ENCODE measurements at places on chromosomes 1 and 21. TPM values are rescaled to one million over a fixed set of nuclear protein-coding genes. Genes with fewer than 3 reads are reported as not detected.

DNA sequence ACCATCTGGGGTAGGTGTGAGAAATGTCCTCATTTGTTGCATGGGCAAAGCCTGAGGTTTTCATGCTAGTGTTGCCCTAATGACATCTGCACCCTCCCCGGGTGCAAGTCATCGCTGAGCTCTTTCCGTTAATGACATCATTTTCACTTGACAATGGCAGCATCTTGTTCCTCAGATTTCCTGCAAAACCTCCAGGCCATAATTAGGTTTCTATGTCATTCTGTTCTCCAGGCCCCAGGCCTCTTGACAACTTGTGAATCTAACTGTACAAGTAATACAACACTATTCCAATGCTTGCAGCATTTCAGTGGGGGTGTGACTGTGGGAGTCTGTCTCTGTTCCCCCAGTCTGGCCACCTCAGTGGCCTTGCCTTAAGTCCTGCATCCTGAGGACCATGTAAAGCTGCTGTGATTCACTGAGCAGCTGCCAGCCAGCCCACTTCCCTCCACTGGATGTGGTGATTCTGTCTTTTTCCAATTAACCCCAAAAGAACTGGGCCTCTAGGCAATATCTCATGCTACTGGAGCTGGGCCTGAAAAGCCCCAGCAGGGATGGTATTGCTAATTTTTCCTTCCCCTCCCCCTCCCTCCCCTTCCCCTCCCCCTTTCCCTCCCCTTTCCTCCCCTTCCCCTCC, 22.8 kb downstream of the RAB7B start:
- DNase-seq, result peak; percentile 38
- no peak overlapping the region for H3K4me3 ChIP-seq
- no peak overlapping the region for H3K27ac ChIP-seq
- no peaks in the 10 kb centered on the region for H3K4me1 ChIP-seq
- no peaks in the 10 kb centered on the region for H3K27me3 ChIP-seq

DNA sequence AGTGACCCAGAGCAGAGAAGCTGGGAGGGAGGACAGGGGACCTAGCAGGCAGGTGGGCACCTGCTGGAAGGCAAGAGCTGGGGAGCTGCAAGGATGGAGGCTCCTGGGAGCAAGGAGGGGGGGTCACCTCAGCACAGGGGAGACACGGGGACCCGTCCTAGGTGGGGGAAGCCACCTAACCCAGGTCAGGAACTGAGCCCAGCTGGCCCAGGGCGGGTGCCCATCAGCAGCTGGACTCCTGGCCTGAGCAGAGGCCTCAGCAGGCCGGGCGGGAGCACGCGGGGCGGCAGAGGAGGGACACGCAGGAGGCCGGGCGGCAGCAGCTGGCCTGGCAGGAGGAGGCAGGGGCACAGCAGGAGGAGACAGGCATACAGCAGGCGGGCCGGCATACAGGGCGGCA, 949 bp downstream of the KRTAP10-1 start:
- H3K4me3 ChIP-seq, result no peak overlapping the region
- H3K27ac ChIP-seq, result no peak overlapping the region
- H3K27me3 ChIP-seq, result peaks cover 17% of the 10 kb centered on the region

DNA sequence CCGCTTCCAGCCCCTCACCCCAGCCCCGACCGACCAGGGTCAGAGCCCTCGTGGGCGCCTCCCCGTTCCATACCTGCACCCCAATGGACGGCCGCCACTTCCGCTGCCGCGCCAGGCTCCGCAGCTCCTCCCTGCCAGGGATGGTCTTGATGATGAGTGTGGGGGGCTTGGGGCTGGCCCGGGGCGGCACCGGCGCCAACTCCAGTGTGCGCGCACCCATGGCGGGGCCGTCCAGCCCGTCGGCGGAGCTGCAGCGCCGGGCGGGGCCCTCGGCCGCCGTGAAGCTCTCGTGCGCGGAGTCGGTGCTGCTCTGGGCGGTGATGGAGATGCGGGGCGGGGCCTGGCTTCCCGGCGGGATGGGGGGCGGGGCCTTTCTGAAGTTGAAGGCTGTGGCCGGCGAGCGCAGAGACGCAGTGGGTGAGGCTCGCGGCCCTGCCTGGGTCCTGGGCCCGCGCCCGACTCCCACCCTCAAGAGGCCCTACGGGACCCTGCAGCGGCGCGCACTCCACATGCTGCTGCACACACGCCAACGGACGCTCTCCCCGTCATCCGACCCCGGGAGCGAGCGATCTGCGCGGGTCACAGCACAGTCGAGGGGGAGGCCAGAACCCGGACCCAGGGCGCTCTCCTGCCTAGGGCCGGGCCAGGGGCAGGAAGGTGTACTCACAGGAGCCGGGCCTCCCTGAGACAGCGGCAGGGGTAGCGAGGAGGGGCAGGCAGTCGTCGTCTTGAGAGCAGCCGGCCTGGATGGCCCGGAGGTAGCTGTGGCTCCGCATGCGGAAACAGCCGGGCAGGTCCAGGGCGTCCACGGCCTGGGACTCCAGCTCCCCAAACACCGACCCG, 26.1 kb upstream of the SMIM12 start:
- H3K36me3 ChIP-seq, result no peaks in the 10 kb centered on the region
- H3K27ac ChIP-seq, result no peak overlapping the region
- no peak for DNase-seq
- no peak overlapping the region for H3K4me3 ChIP-seq
- no peaks in the 10 kb centered on the region for H3K27me3 ChIP-seq

- H3K36me3 ChIP-seq, result 0 out of 2 replicates have a peak, but pooled peaks cover 4% of the 10 kb centered on the region
- H3K27me3 ChIP-seq, result no peaks in the 10 kb centered on the region
- H3K27ac ChIP-seq, result no peak overlapping the region
- H3K4me3 ChIP-seq, result no peak overlapping the region
These were observed 28.9 kb downstream of the OBSCN start for GRCh38 chr1:228236744-228237143.

DNA sequence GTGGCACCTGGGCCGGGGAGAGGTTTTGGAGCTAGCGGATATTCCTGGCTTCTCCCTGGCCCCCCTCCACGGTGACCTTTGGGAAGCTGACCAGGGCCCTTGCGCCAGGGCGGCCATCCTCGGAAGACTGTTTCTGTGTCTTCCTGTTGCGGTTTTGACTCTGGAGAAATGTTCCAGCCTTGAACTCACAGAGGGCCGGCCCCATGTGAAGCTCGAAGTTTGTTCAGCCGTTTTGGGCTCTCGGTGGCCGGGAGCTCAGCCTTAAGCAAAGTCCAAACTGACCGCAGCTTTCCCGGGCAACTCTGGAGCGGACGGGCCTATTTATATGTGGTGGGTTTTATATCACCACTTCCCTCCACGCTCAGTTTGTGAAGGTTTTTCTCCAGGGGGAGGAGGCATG, 17.0 kb upstream of the WNT4 start:
- H3K4me3 ChIP-seq, result no peak overlapping the region
- DNase-seq, result no peak
- no peaks in the 10 kb centered on the region for H3K4me1 ChIP-seq
- no peaks in the 10 kb centered on the region for H3K27me3 ChIP-seq
- H3K27ac ChIP-seq, result no peak overlapping the region
- H3K36me3 ChIP-seq, result no peaks in the 10 kb centered on the region

- no peaks in the 10 kb centered on the region for H3K27me3 ChIP-seq
- no peak for DNase-seq
- no peaks in the 10 kb centered on the region for H3K36me3 ChIP-seq
- H3K27ac ChIP-seq, result no peak overlapping the region
- H3K4me1 ChIP-seq, result no peaks in the 10 kb centered on the region
These were observed 5.7 kb upstream of the TENT5B start for GRCh38 chr1:27018316-27018715.

DNA sequence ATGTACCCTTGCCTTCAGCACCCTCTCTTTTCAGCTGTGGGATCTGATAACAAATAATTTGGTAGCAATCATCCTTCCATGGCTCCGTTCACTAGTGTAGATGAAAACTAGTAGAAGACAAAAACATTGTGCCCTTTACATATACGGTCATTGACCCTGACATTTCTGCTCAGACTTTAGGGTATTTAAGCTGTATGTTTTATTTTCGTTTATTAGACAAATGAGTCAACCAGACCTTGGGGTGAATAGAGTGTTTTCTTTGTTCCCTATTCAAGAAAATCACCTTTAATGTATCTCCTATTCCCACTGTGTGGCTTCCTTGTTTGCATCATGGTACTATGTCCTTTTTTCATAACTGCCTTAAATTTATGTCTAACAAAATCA, 187.3 kb downstream of the VAV3 start:
- H3K27ac ChIP-seq, result no peak overlapping the region
- no peaks in the 10 kb centered on the region for H3K27me3 ChIP-seq
- H3K4me3 ChIP-seq, result no peak overlapping the region

DNA sequence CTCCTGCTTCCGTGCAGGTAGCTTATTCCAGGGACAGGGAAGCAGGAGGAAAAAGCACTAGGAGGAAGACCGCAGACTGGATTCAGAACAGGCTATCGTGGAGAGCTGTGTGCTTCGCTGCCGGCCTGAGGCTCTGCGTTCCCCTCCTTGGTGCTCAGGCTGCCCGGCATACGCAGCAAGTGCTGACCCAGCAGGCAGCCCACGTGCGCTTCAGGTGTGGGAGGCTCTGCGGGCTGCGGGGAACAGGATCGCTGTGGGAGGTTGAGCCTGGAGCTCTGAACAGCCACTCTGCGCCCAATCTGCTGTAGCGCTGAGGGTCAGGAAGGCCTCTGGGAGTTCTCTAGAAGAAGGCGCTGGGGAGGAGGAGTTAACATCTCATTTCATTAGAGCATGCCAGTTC, 27.9 kb downstream of the DOP1B start:
- H3K27ac ChIP-seq, result no peak overlapping the region
- no peak overlapping the region for H3K4me3 ChIP-seq
- DNase-seq, result no peak
- no peaks in the 10 kb centered on the region for H3K36me3 ChIP-seq
- H3K27me3 ChIP-seq, result no peaks in the 10 kb centered on the region

- H3K4me3 ChIP-seq, result no peak overlapping the region
- no peaks in the 10 kb centered on the region for H3K4me1 ChIP-seq
- no peak overlapping the region for H3K27ac ChIP-seq
- H3K36me3 ChIP-seq, result no peaks in the 10 kb centered on the region
These were observed 223.6 kb upstream of the POU3F1 start for GRCh38 chr1:38269923-38270848.

DNA sequence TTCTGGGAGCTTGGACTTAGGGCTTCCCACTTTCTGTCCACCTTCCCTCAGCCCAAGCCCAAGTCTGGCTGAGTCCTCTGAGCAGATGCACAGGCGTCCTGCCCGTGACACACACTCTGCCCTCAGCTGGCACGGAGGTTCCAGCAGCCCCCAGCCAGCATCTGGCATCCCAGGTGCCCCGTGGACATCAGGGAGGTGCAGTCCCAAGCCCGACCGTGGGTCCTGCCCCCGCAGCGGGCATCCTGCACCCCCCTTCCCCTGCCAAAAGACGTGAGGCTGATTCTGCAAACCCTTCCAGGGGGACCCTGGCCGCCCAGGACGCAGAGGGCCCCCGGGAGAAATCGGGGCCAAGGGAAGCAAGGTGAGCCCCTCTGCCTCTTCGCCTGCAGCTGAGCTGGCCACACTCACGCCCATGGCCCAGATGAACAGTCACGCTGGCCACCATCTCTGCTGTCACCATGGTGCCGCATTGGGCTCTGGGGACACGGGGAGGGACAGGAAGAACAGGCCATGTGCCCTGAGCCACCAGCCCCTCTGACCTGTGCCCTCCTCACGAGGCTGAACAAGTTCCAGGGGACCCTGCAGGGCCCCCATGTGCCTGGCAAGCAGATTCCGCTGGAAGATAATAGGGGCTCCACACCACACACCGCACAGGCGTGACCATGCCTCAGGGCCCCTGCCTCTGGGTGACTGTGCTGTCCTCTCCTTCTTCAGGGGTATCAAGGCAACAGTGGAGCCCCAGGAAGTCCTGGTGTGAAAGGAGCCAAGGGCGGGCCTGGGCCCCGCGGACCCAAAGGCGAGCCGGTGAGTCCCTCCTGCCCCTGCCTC, 20.6 kb downstream of the COL6A2 start:
- no peaks in the 10 kb centered on the region for H3K27me3 ChIP-seq
- H3K27ac ChIP-seq, result no peak overlapping the region

DNA sequence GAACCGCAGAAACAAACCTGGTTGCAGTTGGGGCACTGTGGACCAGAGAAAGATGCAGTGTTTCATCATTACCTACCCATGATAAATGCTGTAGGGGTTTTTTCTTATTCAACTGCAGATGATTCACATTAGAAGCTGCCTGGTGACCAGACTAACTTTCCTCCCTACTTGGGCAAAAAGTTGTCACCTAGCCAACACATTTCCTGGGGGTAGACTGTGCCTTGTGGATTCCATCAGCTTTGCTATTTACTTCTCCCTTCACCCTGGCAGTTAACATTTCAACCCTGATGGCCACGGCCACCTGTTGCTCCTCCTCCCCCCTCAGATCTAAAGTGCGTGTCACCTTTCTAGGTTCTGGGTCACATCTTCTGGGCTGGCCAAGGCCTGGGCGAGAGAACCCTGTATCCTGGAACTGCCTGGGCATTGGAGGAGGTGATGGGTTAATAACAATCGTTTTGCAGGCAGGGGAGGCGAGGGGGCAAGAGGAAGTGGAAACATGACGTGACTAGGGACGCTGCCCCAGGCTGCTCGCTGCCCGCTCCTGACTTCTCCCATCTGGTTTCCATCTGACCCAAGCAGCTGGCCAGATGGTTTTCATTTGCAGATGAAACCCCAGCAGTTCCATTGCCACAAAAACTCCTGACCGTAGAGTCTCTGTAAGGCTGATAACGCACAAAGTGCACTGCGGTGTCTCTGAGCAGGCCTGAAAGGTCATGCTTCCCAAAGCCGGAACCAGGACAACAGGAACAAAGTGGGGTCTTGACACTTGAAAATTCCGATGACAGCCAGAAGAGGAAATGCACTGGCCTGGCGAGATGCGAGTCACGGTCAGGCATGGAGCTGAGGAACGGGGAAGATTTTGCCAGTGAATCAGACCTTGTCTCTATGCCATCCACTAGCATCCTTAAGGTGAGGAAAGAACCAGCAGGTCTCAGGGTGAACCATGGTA, 36.6 kb downstream of the CAPZB start:
- DNase-seq, result peak; percentile 89
- H3K27me3 ChIP-seq, result no peaks in the 10 kb centered on the region
- peak overlapping the region; percentile 99 for H3K27ac ChIP-seq
- H3K4me3 ChIP-seq, result peak overlapping the region; percentile 48
- H3K36me3 ChIP-seq, result no peaks in the 10 kb centered on the region
- peaks cover 82% of the 10 kb centered on the region for H3K4me1 ChIP-seq

- no peak overlapping the region for H3K4me3 ChIP-seq
- no peaks in the 10 kb centered on the region for H3K36me3 ChIP-seq
- H3K4me1 ChIP-seq, result no peaks in the 10 kb centered on the region
- no peak for DNase-seq
- H3K27me3 ChIP-seq, result no peaks in the 10 kb centered on the region
- H3K27ac ChIP-seq, result no peak overlapping the region
These were observed 94.4 kb downstream of the PDE9A start for GRCh38 chr21:42747746-42748351.

- DNase-seq, result peak; percentile 7
- H3K27me3 ChIP-seq, result no peaks in the 10 kb centered on the region
- peak overlapping the region; percentile 75 for H3K4me3 ChIP-seq
- H3K4me1 ChIP-seq, result peaks cover 7% of the 10 kb centered on the region
- H3K27ac ChIP-seq, result peak overlapping the region; percentile 88
These were observed 1.0 kb downstream of the SLC35D1 start for GRCh38 chr1:67052741-67053534.

GRCh38 chr1:169595764-169596711, 9.8 kb upstream of the F5 start:
- H3K27ac ChIP-seq, result no peak overlapping the region
- no peaks in the 10 kb centered on the region for H3K27me3 ChIP-seq
- H3K4me1 ChIP-seq, result no peaks in the 10 kb centered on the region
- DNase-seq, result no peak
- H3K36me3 ChIP-seq, result no peaks in the 10 kb centered on the region

FOXJ3 gene
- 16.0 TPM for polyA plus RNA-seq

HES3 gene
- polyA plus RNA-seq, result not detected

TMEM35B gene
- polyA plus RNA-seq, result 47.4 TPM

FLG2 gene
- polyA plus RNA-seq, result not detected

DDX20 gene
- polyA plus RNA-seq, result 5.3 TPM

MRAP gene
- not detected for polyA plus RNA-seq

SLC44A3 gene
- 2.6 TPM for polyA plus RNA-seq

RAB42 gene
- polyA plus RNA-seq, result 5.5 TPM

UTS2 gene
- 0.13 TPM for polyA plus RNA-seq

Measured in SK-N-SH (cell line).